ENCODE measurements at places on chromosomes 13 and 19.

GRCh38 chr13:26112843-26113242 lies 61.0 kb upstream of the SHISA2 start:
- DNase-seq: no peak

- DNase-seq: no peak
Observed at GRCh38 chr19:41879670-41880328, 2.7 kb downstream of the CD79A start.

- DNase-seq: no peak
Observed at GRCh38 chr19:44609219-44609618, 4.1 kb upstream of the IGSF23 start.

GRCh38 chr19:1173159-1173844 lies 766 bp downstream of the SBNO2 start:
- DNase-seq: no peak

GRCh38 chr19:573519-573825 lies 1.1 kb downstream of the BSG start:
- no peak for DNase-seq

DNA sequence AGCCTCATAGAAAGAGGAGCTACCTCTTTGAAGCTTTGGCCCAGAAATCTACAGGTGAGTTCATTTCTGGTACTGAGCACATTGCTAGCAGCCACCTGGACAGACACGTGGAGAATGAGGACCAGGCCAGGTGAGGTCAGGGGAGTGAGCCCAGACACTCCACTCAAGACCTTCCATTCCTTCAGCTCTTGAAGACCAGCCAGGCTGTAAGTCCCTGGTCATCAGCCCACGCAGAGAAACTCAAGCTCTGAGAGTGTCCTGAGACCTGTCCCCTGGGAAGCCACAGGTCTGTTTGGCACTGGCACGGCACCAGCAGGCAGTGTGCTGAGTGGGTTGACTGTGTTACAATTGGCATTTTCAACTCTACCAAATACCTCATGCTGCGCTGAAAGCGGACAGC lies 27.4 kb downstream of the C13orf42 start:
- DNase-seq: no peak

DNA sequence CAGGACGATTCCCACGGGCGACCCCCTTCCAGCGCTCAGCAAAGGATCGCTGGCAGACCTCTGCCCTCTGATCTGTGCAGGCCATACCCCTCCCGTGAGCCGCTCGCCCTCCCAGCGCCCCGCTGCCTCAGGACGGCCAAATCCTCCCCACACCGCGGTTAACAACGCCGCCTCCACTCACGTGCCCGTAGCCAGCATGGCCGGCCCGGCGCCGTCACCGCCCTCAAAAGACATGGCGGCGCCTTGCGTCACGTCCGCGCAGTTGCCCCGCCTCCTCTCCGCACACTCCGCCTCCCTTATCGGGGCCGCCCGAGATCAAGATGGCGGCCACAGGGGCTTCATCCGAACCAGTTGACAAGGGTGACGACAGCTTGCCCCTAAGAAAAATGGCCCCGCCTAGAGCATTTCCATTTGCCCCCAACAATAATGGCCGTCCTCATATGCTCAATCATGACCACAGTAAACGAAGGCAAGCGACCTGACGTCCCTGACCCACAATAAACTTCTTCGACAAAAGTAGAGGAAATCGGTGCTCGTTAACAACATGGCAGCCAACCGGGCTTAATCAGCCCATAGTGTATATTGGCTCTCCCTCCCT lies 634 bp downstream of the AKT1S1 start:
- peak; percentile 99 for DNase-seq

DNA sequence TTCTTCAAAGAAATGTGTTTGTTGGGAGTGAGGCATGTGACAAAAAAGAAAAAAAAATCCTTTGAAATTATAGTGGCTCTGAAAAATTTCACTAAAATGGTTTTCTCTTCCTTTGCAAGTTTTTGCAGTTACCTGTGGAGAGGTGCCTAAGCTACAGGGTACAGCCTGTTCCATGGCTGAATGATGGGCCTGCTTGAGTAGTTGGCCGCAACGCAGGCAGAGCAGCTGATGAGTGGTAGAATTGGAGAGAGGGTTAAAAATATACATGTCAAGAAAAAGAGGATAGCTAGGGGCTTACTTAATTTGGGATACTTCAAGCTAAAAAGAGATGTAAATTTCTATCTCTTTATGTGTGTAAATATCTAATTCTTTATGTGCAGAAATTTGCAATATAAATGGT lies 629.1 kb upstream of the SLC10A2 start:
- no peak for DNase-seq

DNA sequence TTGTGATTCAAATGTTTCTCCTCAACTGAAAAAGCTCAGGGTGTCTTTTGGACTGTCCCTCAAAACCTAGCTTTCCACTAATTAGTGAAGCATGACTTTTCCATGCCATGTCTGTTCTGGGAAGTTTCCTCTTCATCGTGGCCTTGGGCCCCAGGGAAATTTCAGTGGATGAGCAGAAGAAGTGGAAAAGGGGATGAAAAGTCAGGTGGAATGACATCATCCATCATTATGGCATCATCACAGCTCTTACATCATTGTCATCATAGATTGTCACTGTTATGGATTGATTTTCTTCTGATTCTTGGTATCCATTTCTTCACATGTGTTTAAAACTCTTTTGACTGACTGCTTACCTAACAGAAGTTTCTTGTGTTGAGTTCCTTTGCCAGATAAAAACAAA lies 26.2 kb upstream of the MRI1 start:
- no peak for DNase-seq

DNA sequence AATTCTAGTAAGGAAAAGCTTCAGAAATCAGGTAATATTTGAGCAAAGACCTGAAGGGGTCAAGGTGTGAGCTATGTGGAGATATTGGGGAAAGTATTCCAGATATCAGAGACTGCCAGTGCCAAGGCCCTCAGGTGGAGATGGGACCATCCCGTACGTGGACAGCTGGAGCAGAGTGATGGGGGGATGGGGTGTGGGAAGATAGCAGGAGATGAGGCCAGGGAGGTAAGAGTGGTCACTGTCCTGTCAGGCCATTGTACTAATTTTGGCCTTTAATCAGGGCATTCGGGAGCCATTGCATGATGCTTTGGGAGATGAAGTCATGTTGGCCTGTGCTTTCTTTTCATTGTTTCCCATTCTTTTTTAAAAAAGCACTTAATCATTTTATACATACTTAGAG lies 13.1 kb upstream of the GPR18 start:
- no peak for DNase-seq

DNA sequence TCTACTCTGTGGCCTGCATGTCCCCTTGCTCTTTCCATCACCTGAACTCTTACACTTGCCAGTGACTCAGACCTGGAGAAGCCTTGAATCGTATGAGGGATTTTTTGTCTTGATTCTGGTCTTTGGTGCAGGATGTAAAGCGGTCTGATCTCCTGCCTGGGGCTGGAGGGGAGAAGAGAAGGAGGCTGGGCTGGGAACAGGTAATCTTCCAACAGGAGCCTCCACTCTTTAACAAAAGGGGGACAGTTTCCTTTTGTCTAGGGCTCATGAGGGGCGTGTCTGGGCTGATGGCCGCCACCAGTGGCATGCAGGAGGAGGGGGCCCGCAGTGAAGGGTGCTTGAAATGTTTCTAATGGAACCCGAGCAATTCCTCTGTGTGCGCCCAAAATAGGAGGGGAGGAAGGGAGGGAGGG lies 24.7 kb downstream of the NFIX start:
- DNase-seq: no peak

DNA sequence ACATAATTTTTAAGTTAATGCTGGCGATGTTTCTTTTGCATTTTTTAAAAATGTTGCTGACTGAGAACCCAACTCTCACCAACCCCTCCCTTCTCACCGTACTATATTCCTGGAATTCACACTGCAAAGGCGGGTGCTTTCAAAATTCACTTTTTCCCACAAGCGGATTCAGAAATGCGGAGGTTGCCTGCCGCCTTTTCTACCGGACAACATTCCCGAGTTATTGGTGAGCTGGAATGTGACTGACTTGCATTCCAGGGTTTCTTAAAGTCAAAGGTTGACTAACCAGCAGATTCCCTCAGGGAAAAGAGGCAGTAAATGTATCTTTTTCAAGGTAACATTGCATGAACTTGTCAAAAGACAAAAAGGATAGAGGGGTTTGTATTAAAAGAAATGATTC lies 113.3 kb downstream of the RAB20 start:
- no peak for DNase-seq

DNA sequence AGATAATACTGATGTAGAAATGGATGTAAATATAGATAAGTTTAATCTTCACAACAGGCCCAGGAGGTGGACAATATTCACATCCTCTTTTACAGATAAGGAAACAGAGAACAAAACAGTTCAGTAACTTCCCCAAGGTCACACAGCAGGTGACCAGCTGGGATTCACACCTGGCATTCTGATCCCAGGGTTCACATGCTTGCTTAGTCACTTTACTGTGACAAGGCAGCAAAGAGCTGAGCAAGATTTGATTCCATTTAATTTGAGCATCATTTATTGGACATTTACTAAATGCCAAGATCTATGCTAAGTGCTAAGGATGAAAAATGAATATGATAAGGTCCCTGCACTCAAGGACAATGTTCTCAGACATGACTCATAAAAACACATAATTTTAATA lies 94.1 kb upstream of the STARD13 start:
- DNase-seq: no peak

GRCh38 chr13:22482496-22483000 lies 698.2 kb upstream of the SGCG start:
- DNase-seq: no peak

DNA sequence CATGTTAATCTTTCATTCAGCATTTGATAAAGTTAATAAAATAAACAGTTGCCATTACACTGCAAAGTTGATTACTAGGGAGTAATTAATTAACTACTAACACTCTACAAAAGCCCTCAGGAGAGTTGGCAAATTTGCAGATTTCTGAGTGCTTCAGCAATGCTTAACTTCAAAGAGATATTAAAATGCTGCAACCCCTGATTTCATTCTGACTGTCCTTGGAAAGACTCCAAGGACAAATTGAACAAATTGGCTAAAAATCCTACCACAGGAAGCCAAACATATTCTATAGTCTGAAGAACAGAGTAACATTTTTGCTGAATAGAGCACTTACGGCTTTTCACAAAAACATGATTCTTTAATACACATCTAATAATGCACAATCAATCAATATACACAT lies 1543.0 kb downstream of the SLITRK5 start:
- DNase-seq: no peak

- no peak for DNase-seq
Observed at GRCh38 chr13:101845245-101846020, 393.0 kb downstream of the ITGBL1 start.

DNA sequence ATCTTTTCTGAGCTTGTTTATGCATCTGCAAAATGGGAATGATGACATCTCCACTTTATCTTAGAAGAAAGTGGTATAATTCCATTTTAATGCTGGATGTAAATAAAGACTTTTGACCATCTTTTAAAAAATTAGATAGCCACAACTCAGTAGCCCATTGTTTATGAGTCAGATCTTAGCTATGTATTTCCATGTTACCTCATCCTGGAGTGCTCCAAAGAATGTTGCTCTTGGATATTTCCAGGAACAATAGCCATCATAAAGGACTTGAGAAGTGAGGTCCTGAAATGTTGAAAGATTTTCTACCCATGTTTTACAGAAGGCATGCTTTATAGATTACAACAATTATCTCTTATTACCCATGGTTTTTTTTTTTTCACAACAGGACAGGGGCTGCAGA lies 229.3 kb upstream of the EDNRB start:
- no peak for DNase-seq

DNA sequence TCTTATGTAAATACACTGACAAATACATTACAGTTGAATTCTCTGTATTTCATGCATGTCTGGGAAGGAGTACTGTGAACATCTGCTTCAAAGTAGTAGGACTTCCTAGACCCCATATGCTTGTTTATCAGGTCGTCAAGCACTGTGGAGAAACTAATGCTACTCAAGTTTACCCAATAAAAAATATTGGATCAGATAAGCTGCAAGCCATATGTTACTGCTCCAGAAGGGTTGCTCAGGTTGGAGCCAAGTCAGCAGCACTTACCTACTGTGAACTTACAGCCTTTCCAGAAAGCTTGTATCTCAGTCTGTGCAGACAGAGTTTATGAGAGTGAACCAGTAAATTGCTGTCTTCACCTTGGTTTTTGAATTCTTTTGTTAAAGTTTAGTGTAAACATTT lies 36.2 kb downstream of the SLAIN1 start:
- no peak for DNase-seq

DNA sequence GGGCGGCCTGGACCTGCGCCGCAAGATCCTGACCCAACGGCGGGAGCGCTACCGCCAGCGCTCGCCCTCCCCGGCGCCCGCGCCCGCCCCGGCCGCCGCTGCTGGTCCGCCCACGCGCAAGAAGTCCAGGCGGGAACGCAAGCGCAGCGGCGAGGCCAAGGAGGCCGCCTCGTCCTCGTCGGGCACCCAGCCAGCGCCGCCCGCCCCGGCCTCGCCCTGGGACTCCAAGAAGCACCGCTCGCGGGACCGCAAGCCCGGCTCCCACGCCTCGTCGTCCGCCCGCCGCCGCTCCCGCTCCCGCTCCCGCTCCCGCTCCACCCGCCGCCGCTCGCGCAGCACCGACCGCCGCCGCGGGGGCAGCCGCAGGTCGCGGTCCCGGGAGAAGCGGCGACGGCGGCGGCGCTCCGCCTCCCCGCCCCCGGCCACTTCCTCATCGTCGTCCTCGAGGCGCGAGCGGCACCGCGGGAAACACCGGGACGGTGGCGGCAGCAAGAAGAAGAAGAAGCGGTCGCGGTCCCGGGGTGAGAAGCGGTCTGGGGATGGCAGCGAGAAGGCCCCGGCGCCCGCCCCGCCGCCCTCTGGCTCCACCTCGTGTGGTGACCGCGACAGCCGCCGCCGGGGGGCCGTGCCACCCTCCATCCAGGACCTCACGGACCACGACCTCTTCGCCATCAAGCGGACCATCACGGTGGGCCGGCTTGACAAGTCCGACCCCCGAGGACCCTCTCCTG lies 10.0 kb downstream of the SCAF1 start:
- no peak for DNase-seq

DNA sequence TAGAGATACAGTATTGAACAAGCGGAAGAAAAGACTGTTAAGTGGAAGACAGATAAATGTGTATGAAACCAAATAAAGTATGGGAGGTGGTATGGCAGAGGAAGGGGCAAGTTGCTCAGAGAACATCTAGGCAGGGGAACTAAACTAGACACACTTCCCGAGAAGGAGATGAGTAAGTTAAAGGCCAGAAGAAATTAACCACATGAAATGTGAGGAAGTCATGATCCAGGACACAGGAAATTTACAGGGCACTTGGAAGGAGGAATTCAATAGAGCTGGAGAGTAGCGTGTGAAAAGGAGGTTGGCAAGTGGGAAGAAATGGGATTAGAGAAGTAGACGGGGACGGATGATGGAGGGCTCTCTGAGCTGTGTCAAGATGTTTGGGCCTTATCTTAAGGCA lies 208.8 kb downstream of the COG6 start:
- DNase-seq: no peak

GRCh38 chr13:40161351-40161810 lies 505.1 kb downstream of the FOXO1 start:
- no peak for DNase-seq

DNA sequence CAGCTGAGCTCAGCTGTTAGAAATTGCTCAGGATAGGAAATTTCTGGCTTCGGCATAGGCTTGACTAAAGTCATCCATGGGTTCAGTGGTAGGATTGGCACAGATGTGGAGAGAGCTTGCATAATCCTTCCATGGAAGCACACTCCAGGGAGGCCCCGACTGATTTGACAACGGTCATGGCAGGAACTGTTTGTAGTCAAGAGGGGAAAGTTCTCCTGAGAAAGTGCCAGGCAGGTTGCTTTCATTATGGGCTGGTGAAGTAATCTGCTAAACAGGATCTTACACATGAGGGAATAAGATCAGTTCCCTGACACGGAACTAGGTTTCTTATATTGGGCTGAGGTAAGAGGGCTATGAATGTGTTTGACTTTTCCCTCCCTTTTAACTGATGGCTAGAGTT lies 120.1 kb downstream of the RGCC start:
- DNase-seq: no peak

All from hippocampal formation (tissue), 2 donors.